NCI-H1436 treated with DMSO at 0.1 percent for 48 hours (cell line): ENCODE measurements at places on chromosomes 7 and 10.

- DNase-seq, result no peak
These were observed at the start of gene NRAP for GRCh38 chr10:113663908-113664307. TSS of gene NRAP (minus strand) at chr10:113664041. CDS start at chr10:113663882, 159 bp downstream.

DNA sequence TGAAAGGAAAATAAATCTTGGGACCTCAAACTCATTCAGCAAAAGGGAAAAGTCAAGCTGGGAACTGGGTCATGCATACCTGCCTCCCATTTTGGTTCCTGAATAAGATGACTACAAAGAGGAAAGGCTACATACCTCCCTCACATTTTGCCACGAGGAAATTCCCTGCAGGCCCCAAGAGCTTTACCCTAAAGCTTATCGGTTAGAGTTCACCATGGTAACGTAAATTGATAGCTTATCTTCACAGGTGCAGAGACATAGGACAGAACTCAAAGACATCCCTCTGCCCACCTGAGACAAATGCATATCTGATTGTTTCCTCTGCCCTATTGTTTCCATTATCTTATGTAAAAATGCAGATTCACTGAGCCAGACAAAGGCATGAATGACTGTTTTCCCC is 31.5 kb upstream of the GRB10 start:
- no peak for DNase-seq

DNA sequence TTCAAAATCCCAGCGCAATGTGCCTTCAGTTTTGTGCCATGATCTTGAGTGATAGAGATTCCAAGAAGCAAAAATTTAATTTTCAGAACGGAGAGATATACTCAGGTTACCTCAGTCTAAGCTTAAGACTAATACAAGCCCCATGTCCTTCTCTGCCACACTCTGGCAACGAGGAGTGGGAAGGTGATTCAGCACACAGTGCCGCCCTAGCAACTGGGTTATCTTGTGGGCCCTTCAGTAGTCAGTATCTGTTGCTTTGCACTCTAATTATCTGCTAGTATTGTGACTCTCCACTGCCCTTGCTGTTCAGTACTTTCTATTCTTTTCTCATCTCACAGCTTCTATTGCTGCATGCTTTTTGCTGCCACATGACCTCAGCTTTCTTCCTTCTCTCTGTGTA is 39.2 kb upstream of the MKLN1 start:
- no peak for DNase-seq

- no peak for DNase-seq
These were observed 2.2 kb downstream of the KLHL7 start for GRCh38 chr7:23107781-23108180.

GRCh38 chr10:3871424-3871996 is 86.5 kb upstream of the KLF6 start:
- no peak for DNase-seq

GRCh38 chr7:131501422-131501821 is 55.0 kb downstream of the PODXL start:
- no peak for DNase-seq

- no peak for DNase-seq
These were observed 170.0 kb downstream of the PRKG1 start for GRCh38 chr10:51244309-51244708.
